ENCODE measurements at places on chromosomes 6 and 20.
A peak's percentile ranks its signal among the peaks of the same experiment; 100 is the strongest.

DNA sequence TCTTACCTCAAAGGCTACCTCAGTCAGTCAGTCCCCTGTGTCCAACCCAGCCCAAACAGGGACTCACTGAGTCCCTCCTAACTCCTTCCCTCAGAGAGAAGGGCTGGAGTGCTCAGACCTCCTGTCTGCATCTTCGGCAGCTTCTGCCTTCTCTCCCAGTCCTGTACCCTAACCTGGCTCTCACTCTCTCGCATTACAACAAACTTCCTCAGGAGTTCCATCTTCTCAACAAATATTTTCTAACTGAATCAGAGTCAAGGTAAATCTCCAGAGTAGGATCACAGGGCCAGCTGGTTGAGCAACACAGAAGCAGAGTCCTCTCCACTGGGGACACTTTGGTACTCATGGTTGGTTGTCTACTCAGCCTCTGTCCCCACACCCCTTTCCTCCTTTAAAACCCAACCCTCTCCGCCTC lies 92.3 kb downstream of the MRPL14 start:
- no peak for DNase-seq

DNA sequence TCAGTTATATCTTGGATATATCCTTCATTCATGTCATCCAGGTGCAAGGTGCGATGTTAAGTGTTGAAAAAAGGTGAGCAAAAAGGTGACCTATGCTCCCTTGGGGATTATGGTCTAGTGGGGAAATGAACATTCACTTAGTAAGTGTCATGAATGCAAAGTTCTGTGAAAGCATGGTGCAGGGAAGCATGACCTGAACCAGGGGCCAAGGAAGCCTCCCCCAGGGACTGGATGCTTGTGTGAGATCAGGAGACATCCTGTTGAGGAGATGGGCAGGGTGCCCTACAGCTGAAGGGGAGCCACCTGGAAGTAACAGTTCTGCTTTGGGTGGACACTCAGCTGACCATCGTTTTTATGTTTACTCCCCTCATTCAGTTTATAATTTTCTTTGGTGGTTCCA lies 179.5 kb downstream of the SYNDIG1 start:
- DNase-seq: no peak

- DNase-seq: no peak
Measured at GRCh38 chr20:58818586-58819285, 32.0 kb downstream of the GNAS-AS1 start.

DNA sequence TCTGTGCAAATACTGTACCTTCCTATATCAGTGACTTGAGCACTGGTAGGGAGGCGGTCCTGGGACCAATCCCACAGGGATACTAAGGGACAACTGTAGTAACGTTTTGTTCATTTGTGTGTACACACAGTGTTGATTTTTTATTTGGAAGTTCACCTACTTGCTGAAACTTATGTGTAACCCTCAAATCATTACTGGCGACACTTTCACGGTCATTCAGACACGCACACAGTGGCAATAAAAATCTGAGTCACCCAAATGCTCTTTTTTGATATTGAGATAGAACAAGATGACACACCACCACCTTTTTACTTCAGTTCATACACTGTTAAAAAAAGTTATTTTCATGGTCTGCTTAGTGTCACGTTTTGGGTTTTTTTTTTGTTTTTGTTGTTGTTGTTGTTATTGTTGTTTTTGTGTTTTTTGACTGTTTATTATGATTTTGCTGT lies 79.8 kb downstream of the QKI start:
- DNase-seq: no peak

DNA sequence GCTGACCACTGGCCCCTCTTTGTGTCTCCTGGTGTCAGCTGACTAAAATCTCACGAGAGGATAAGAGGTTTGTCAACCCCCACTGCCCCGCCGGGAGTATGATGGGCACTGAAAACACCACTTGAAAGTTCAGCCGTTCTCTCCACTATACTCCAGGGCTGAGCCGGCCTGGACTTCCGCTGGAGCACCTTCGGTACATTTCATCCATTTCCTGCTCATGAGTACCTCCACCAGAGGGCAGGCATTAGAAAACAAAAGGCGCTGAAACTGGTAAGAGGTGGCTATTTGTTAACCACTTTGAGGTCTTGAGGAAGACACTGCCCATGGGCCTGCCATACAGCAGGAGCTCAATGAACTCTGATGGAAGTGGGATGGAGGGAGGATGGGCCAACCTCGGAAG lies 17.9 kb upstream of the ANKRD60 start:
- DNase-seq: no peak

- DNase-seq: no peak
Measured at GRCh38 chr20:43243672-43244269, 54.1 kb upstream of the PTPRT start.

DNA sequence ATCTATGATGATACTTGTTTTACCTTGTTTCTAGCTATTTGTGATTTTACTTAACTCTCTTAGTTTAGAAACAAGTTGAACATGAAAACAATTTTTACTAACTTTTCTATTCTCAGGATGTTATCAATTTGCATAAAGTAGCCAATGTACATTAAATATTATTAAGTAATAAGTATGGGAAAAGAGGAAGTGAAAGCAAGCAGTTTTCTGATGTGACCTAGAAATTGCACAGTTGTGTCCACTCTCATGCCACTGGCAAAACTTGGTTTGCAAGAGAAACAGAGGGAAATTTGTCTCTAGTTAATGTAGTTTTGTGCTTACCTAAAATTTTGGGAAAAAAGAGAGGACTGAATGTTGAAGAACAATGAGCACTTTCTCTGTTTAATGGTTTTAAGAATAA lies 19.2 kb upstream of the TSPYL1 start:
- no peak for DNase-seq

DNA sequence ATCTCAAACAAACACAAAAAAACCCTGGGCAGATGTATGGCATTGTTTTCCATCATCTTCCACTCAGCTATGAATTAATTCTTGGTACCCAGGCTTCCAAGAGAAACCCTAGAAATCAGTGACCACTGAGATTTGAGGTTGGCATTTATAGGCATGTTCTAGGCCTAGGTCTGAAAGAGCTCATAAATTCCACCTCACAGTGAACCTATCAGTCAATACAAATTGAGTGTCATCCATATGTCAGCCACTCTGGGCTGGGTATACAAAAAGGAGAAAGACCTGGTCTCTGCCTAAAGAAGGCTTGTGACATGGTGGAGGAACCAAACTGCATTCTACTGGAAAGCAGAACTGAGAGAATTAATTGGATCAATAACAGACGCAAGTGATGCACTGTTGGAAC lies 30.2 kb downstream of the C20orf173 start:
- DNase-seq: no peak

DNA sequence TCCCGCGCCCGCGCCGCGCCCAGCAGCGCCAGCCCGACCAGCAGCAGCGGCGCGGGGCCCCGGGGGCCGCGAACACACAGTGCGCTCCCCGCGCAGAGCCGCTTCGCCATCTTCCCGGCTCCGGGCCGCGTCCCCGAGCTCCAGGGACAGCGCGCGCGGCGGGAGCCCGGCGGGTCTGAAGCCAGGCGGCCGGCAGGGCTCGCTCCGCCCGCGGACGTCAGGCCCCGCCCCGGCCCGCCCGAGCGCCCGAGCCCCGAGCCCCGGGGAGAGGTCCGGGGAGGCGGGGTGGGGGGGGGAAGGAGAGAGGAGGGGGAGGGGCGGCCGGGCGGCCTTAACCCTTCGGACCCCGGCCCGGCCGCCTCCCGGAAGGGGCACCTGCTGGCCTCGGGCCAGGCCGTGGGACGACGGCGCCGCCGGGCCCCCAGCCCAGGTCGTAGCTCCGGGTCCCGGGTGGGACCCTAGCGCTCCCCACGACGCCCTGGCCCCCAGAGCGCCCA lies at the start of gene LAMA5:
LAMA5 (minus strand) TSS at position 177 of the 497 bp plus-strand sequence; CDS start at position 110, 67 bp downstream.
- DNase-seq: no peak

DNA sequence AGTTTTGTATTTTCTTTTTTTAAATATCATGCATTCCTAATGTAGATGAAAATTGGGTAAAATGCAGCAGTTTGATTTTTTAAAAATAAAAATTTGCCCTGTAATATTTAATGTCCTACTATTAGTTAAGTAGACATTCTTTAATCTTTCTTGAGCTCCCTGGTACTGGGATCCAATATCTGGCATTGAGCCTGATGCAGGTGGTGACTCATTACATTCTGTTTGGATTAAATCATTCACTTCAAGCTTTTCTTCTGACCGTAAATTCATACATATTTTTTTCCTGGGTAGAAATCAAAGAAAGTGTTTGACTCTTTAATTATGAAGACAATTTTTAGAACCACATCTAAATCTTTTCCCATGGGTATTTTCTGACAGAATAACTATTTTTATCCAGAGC lies 768.8 kb upstream of the SLC35B3 start:
- DNase-seq: no peak

DNA sequence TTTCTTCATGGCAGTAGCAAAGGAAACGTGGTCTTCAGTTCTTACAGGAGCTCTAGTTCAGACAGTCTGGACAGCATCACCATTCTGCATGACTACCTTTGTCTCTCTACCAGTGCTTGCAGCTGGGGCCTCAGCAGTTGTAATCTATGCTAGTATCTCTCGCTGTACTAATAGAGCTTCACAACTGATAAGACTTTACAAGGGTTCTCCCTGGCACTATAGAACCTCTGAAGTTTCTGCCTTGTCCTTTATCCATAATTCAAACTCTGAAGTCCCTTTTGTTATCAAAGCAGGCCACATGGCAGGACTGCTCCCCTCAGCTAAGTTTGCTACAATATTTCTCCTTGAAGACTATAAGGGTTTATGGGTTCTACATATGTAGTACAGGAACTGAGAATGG lies 842.1 kb upstream of the ADGRB3 start:
- DNase-seq: no peak

- DNase-seq: peak; percentile 33
Measured at GRCh38 chr20:47354714-47355488, 1.6 kb downstream of the ZMYND8 start.

GRCh38 chr6:22512686-22513427 lies 56.5 kb upstream of the HDGFL1 start:
- no peak for DNase-seq

DNA sequence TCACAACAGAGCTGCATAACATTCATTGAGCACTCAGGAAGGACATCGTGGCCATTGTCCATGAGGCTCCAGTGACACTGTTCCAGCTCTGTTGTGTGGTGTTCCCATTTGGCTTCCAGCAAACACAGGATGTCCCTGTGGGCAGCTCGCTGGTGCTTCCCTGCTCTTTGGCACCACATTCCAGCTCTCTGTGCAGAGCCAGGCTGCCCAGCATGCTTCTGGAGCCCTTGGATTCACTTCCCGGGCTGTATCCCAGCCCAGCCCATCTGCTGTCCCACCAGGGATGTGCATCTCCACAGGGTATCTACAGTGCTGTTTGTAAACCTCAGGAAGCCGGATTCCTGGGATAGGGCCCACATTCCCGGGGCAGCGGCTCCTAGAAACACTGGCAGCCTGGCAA lies 57.2 kb downstream of the CTCFL start:
- no peak for DNase-seq

- DNase-seq: no peak
Measured at GRCh38 chr20:62797671-62798532, 1.6 kb downstream of the MRGBP start.

DNA sequence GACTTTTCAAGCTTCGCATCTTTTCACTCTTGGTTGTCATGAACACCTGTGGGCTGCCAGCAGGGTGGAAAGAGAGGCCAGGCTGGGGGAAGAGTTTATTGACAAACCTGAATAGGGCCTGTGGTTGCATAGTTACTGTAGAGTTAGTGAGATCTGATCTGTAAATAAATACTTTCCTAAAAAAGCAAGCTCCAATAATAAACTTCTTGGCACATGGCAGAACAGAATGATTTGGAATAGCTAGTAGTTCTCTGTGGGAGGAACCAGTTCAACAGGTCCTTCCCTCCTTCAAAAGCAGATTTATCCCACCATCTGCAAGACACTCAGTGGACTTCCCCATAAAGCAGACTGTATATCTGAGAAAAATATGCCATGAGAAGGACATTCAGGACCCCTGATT lies 445.0 kb downstream of the HACE1 start:
- DNase-seq: no peak

GRCh38 chr6:2984738-2985406 lies 13.5 kb upstream of the SERPINB6 start:
- no peak for DNase-seq

DNA sequence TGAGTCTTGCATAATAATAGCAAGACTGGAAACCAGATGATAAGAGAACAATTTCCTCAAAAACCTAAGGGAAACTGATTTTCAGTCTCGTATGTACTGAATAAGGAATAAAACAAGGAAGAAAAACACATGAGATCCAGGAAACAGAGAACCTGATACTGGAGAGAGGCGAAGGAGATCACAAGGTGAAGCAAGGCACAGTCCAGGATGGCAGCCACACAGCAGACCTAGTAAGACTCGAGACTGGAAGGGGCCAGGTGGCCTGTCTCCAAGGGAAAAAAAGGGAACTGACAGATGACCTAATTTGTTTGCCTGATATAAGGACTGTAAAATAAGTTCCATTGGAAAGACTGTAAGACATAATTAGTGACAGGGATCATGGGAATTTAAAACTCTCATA lies 71.1 kb downstream of the TASP1 start:
- no peak for DNase-seq

DNA sequence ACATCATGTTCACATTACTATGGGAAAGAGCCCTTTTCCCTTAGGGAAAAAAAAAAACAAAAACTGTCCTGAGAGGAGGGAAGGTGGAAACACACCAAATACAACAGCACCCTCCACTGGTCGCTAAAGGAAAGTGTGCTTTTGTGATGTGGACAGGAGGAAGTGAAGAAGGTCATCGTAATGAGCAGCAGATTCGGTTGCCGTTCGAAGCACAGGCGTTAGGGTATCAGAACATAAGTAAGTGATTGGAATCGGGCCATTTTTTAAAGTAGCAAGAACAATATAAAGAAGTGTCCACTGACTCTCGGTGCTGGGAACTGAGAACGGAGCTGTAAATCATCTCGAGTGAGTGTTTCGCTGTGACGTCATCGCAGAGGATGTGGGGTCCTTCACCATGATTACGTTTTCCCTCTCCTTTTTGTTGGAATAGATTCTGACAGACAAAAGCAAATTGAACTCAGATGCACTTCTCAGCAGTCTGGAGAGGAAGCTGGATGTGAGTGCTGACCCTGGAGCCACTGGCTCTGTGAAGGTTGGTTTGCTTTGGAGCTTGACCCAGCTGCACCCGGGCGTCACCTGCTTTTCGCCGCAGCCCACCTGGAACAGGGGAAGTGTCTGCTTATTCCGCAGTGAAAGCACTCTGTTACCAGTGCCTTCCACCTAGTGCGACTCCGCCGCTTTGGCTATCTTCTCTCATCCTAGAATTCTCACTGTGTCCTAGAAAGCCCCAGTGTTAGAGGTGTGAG lies 203.6 kb upstream of the GMDS start:
- DNase-seq: no peak

DNA sequence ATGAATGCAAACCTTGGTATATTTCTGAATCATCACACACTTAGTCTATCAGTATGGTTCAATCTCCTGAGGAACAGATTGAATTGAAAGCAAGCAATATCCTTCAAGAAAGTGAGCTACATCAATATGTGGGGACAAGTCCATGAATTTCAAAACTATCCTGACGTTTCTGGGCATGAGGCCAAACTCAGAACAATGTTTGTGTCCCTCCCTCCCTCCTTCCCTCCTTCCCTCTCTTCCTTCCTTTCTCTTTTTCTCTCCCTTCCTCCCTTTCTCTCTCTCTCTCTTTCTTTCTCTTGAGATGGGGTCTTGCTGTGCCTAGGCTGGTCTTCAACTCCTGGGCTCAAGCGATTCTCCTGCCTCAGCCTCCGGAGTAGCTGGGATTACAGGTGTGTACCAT lies 27.9 kb upstream of the SYNCRIP start:
- no peak for DNase-seq

- DNase-seq: no peak
Measured at GRCh38 chr6:112910256-112910655, 563.1 kb downstream of the RFPL4B start.
